ENCODE measurements at places on chromosomes 7 and 10.

DNA sequence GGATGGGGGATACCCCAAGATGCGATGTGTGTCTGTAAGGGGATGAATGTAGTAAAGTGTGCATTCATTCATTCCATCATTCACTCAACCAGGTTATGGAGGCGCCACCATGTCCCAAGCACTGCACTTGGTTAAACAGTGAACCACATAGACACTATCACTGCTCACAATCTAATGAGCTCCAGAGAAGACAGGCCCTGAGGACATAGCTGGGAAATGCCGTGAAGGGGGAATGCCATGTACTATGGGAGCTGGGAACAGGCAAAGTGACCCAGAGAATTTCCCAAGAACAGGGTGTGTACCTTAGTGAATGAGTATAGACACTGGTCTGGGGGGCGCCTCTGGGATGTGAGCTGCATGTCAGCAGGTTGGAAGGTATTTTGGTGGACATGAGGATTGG, 44.5 kb upstream of the LBX1 start:
- DNase-seq, result no peak

- DNase-seq, result no peak
These were observed 86.4 kb upstream of the LYZL1 start for GRCh38 chr10:29202386-29202940.

DNA sequence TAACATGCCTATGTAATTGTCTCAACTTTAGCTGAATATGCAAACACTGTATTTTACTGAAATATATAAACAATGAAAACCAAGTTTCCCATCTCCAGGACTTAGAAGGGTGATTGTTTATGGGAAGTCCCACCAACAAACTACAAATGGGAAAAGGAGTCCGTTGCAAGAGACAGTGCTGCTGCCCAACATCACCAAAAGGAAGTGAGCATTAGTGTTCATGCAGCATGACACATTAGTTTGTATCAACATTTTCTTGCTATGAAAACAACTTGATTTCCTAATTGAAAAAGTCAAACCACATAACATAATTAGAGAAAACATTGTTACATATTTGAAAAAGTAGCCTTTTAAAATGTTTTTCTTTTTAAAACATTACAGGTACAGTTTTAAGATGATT, 138.5 kb downstream of the ZNF438 start:
- no peak for DNase-seq

GRCh38 chr7:25877802-25878789, 273.9 kb upstream of the NFE2L3 start:
- DNase-seq, result no peak

GRCh38 chr10:61841338-61841875, 60.1 kb upstream of the ARID5B start:
- no peak for DNase-seq

DNA sequence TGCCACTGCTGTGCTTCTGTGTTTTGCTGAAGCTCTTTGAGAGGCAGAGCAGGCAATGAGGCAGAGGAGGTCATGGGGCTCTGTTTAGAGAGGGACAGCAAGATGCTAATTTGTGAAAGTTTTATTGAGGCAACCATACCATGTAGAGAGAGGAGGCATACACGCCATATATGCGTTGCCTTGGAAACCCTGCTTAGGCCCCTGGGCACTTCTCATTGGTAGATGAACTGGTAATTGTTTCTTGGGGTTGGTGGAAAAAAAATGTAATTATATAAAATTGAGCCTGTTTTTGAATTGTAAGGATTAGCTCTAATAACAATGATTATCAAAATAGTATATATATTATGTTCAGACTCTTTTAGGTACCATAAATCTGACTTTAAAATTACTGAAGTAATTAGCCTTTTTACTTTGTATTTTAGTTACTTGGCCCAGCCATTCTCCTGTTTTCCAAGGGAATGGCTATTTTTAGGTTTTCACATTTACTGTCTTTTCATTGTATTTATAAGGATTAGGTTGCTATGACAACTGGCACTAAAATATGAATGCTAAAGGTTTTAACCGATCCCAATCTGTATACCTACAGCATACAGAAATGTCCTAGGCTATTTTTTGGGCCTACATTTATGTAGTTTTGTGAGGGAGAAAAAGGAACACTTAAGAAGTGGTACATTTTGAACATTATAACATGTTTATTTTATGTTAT, 52.4 kb downstream of the BZW2 start:
- no peak for DNase-seq

GRCh38 chr10:33793793-33794192, 459.3 kb upstream of the NRP1 start:
- DNase-seq, result no peak

GRCh38 chr7:50560865-50561351, 4.3 kb downstream of the DDC start:
- no peak for DNase-seq

DNA sequence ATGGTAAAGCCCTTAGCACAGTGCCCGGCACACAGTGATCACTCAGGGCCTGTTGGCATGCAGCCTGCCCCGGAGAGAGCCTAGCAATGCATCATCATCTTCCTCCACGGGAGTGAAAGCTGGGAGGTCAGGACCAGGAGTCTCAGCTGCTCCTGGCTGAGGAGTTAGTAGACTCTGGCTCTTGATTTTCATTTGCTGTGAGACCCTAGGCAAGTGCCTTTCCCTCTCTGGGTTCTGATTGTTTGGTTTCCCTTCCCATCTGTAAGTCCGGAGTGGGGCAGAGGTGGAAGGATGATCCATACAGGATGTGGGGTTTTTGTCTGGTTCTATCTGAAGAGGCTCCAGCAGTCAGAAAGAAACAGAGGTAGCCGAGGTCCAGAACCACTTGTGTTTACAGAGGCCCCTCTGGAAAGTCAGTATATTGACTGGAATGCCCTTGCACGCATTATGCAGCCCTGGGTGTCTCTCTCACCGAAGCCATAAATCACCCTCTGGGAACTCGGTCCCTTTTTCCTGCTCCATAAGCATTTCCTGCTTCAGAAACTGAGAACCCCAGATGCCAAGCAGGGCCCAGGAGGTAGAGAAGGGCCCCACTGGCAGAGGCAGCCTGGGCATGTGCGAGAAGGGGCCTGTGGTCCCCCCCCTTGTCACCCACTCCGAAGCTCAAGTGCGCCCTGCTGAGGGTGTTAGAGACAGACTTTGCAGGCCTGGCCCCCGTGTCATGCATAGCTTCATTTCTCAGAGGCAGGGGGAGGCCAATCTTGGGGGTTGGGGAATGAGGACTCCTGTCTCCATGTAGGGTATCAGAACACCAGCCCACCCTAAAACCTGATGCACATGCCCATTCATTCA, 8.5 kb downstream of the UNC5B start:
- no peak for DNase-seq

- no peak for DNase-seq
These were observed 32.5 kb downstream of the BNIP3 start for GRCh38 chr10:131949041-131949862.

- no peak for DNase-seq
These were observed 48.5 kb downstream of the PDIA4 start for GRCh38 chr7:148979827-148980226.

GRCh38 chr10:10542477-10542876, 475.2 kb upstream of the CELF2 start:
- no peak for DNase-seq
